ENCODE measurements at places on chromosomes 6 and 20. TPM values are rescaled to one million over a fixed set of nuclear protein-coding genes. Genes with fewer than 3 reads are reported as not detected.

- peaks cover 2% of the 10 kb centered on the region for H3K27me3 ChIP-seq
- no peak overlapping the region for H3K4me3 ChIP-seq
- H3K27ac ChIP-seq: no peak overlapping the region
- DNase-seq: no peak
These were observed 90.4 kb downstream of the SLC2A10 start for GRCh38 chr20:46799781-46800408.

DNA sequence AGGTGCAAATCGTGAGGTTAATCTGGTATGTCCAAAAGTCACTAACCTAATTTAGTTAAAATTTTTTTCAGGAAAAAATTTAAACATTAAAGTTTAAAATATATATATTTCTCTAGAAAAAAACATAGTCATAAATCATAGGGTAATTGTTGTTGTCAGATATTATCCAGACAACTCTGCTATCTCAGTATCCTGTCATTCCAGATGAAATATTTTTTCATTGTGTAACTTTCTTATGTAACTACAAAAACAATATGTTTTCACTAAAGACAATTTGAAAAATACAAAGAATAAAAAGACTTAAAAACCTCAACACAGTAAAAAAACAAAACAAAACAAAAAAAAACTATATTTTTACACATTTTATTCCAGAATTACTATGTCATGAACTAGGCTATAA, 57.6 kb downstream of the TENT5A start:
- no peak overlapping the region for H3K27ac ChIP-seq
- H3K27me3 ChIP-seq: no peaks in the 10 kb centered on the region
- H3K36me3 ChIP-seq: no peaks in the 10 kb centered on the region
- no peak overlapping the region for H3K4me3 ChIP-seq
- H3K4me1 ChIP-seq: peaks cover 12% of the 10 kb centered on the region

GRCh38 chr20:6599876-6600735, 167.4 kb upstream of the BMP2 start:
- no peaks in the 10 kb centered on the region for H3K36me3 ChIP-seq
- H3K27me3 ChIP-seq: no peaks in the 10 kb centered on the region
- DNase-seq: no peak
- H3K27ac ChIP-seq: no peak overlapping the region
- H3K4me3 ChIP-seq: no peak overlapping the region

- no peak for DNase-seq
- no peak overlapping the region for H3K27ac ChIP-seq
- no peaks in the 10 kb centered on the region for H3K4me1 ChIP-seq
- H3K27me3 ChIP-seq: no peaks in the 10 kb centered on the region
- no peak overlapping the region for H3K4me3 ChIP-seq
These were observed 253.2 kb downstream of the MEI4 start for GRCh38 chr6:77906070-77906469.

DNA sequence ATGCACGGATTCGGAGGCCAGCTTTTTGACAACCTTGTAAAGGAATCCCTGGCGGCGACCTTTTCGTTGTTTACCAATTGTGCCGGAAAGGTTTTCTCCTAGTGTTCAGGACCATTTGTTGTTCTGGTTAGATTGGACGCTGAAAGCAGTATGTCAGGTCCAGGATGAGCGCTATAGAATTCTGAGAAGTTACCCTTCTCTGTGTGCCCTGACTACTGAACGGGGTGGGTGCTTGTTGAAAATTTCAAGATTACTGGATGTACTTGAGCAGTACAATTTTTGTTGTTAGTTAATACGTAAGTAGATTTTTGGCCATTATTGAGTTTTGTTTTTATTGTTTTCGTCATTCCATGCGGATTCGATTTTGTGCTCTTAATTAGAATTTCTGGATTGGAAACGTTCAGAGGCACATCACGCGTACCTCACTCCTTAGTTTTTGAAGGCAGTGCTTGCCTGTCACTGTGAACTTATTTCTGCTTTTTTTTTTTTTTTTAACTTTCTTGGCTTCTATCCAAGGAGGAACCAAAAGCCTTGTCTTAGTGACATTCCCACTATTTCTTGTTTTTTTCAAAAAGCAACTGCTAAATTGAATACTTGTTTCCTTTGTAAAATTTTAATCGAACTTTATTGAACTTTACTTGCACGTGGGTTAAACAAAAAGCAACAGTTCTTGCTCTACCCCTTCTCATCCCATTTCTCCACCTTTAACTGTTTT, 898 bp downstream of the XRN2 start:
- no peaks in the 10 kb centered on the region for H3K27me3 ChIP-seq
- H3K36me3 ChIP-seq: peaks cover 9% of the 10 kb centered on the region
- peaks cover 13% of the 10 kb centered on the region for H3K4me1 ChIP-seq
- DNase-seq: no peak
- peak overlapping the region; percentile 98 for H3K27ac ChIP-seq

GRCh38 chr6:107943626-107944439, 14.2 kb downstream of the SEC63 start:
- no peak overlapping the region for H3K27ac ChIP-seq
- H3K4me1 ChIP-seq: peaks cover 3% of the 10 kb centered on the region
- no peak for DNase-seq
- H3K4me3 ChIP-seq: no peak overlapping the region
- no peaks in the 10 kb centered on the region for H3K27me3 ChIP-seq

DNA sequence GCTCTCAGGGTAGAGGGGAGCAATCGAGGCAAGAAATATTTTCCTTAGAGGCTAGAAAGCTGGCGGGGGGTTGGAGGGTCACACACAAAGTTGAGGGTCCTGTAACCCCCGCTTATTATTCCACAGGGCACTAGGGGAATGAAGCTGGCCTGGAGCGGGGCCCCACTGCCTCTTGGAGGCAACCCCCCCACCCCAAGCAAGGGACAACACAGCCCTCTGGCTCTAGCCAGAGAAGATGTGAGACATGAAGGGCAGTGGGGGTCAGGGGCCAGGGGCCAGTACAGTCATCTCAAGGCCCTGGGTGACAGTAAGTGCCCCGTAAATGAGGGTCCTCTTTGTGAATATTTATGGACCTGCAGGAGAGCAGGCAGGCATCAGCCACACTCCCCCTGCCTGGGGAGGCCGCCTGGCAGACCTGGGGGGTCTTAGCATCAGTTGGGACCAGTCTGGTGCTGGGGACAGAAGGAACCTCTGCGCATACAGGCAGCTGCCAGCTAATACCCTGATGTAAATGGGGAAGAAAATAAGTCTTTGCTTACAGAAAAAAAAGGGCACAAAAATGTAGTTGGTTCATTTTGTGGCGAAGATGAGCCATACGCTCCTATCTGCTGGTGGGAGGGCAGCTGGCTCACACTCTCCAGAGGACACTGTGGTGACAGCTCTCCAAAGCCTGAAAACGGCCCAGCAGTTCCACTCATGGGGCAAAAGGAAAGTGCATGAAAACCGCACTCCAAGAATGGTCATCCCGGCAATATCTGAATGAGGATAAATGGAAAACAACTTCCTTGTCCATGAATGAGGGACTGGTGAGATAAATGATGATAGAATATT, 21.9 kb downstream of the SPATA2 start:
- no peak for DNase-seq
- no peak overlapping the region for H3K27ac ChIP-seq
- no peaks in the 10 kb centered on the region for H3K36me3 ChIP-seq
- H3K4me1 ChIP-seq: peaks cover 6% of the 10 kb centered on the region

GRCh38 chr6:18352842-18353241, 34.3 kb upstream of the RNF144B start:
- no peak for DNase-seq
- H3K36me3 ChIP-seq: no peaks in the 10 kb centered on the region
- H3K27ac ChIP-seq: no peak overlapping the region
- no peak overlapping the region for H3K4me3 ChIP-seq
- H3K4me1 ChIP-seq: peaks cover 16% of the 10 kb centered on the region

DNA sequence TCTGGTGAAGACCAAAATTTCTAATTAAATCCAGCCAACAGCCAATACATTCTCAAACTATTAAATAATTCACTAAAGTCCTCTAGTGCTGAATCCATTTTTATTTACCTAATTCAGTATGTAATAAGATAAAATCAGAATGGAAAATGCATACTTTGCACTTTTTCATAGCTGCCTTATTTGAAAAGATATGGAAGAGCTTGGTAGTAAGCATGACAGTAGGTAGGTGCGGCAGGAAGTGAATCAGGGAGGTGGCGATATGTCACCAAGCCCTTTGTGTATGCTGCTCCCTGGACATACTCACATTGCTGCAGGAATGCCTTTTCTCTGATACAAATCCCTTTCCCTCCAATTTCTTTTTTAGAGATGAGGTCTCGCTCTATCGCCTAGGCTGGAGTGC, 10.2 kb upstream of the TGM3 start:
- no peaks in the 10 kb centered on the region for H3K4me1 ChIP-seq
- no peak overlapping the region for H3K4me3 ChIP-seq
- no peak overlapping the region for H3K27ac ChIP-seq
- H3K36me3 ChIP-seq: no peaks in the 10 kb centered on the region

GRCh38 chr6:17865243-17865642, 122.2 kb downstream of the KIF13A start:
- H3K27ac ChIP-seq: peak overlapping the region; percentile 86
- no peaks in the 10 kb centered on the region for H3K36me3 ChIP-seq
- peaks cover 58% of the 10 kb centered on the region for H3K4me1 ChIP-seq

DNA sequence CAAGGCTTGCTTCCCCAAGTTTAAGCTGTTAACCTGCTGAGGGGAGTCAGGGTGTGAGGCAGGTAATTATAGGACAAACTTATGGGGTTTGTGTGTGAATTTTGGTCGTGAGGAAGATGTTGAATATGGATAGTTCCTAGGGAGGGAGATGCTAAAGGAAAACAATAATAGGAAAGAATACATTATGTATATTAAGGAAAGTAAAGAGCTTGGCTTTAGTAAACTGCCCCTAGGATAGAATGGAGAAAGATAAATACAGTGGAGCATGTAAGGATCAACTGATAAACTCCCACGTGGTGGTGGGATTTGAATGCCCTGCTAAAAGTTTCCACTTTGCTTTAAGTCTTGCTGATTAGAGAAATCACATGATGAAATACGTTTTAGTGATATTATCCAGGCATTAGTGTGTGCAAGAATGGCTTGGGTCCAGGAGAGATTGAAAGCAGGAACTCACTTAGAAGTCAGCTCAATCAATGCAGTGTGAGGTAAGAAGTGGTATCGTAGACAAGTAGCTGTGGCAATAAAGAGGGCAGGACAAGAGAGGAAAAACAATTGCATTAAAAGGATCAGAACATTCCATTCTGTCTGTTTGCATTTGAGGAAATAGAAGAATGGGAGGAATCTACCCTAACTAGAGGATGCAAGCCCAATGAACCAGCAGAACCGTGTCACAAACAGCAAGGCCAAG, 52.5 kb downstream of the RPS12 start:
- H3K27me3 ChIP-seq: no peaks in the 10 kb centered on the region
- no peaks in the 10 kb centered on the region for H3K4me1 ChIP-seq
- DNase-seq: no peak
- H3K36me3 ChIP-seq: no peaks in the 10 kb centered on the region
- no peak overlapping the region for H3K27ac ChIP-seq

DNA sequence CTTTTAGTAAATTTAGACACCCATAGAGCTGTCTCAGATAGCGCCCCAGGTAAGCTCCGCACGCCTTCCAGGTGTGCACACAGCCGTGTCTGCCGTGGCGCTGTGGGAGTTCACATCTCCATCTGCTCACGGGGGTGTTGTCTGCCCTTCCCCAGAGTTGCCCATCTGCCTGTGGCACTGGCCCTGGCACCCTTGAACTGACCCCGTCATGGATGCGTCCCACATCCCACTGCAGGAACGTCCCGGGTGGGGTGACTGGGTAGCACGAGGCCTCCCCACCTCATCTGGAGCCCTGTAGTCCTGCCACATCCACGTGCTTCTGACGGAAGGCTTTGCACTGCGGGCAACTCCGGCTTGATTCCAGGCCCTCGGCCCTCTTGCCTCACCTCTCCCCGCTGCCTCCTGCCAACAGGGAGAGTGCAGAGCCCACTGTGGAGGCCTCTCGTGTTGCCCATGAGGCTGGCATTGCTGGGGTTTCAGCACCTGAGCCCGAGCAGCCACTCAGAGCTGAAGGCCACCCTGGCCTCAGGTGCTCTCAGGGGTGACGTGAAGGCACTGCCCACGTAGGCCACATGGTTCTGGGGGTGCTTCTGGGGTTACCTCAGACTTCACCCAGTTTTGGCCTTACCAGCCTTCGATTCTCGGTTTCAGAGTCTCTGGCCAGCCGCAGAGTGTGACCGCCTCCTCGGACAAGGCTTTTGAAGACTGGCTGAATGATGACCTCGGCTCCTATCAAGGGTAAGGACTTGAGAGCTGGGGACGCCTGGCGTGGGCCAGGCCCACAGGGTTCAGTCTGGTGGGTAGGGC, 5.1 kb downstream of the ARFGAP1 start:
- no peak for DNase-seq
- peaks cover 72% of the 10 kb centered on the region for H3K36me3 ChIP-seq
- H3K4me1 ChIP-seq: peaks cover 15% of the 10 kb centered on the region
- no peak overlapping the region for H3K4me3 ChIP-seq
- H3K27ac ChIP-seq: no peak overlapping the region
- H3K27me3 ChIP-seq: no peaks in the 10 kb centered on the region

DNA sequence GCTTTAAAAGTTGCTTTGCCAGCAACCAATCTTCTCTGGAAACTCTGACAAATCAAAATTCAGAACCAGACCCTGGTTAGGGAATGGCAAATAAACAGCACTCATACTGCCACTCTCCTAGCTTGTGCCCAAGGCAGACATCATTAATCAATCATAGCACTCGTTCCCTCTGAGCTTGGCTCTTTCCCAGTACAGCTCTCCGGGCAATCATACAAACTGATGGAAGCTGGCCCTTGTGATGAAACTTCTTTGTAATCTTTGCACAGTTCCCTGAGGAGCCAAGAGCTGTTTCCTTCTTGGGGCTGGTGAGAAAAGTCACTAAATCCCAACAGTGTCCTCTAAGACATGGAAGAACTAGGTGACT, 34.7 kb downstream of the KIAA1755 start:
- H3K27me3 ChIP-seq: no peaks in the 10 kb centered on the region
- no peak for DNase-seq
- H3K36me3 ChIP-seq: no peaks in the 10 kb centered on the region
- no peak overlapping the region for H3K4me3 ChIP-seq

DNA sequence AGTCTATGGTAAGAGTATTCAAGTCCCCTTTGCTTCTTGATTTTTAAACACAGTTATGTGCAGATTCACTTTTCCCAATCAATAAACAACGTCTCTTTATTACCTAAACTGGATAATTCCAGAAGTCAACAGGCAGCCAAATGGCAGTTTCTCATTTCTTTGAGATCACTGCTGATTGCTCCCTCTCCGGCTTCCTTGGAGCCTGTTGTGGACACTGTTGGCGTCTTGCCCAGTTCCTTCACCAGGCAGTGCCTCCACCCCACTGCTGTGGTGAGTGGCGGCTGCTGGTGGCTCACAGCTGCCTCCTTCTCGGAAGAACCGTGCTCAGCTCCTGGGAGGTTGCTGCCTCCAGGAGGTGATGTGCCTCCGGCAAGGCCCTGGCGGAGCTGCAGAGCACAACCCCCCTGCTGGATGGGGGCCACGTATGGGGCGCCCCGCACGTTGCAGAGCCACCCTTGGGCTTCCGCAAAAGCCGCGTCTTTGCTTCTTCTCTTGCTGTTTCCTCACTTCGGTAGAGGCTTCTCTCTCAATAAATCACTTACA, 105.1 kb upstream of the CNKSR3 start:
- H3K4me1 ChIP-seq: no peaks in the 10 kb centered on the region
- no peaks in the 10 kb centered on the region for H3K27me3 ChIP-seq
- H3K4me3 ChIP-seq: no peak overlapping the region
- DNase-seq: peak; percentile 60

- no peak overlapping the region for H3K4me3 ChIP-seq
- H3K27me3 ChIP-seq: no peaks in the 10 kb centered on the region
- H3K36me3 ChIP-seq: peaks cover 8% of the 10 kb centered on the region
- no peak overlapping the region for H3K27ac ChIP-seq
These were observed 19.9 kb downstream of the SRSF6 start for GRCh38 chr20:43477619-43478018.

Gene SEMG1
- total RNA-seq: not detected

Gene TMEM74B
- total RNA-seq: 0.90 TPM

Gene DZANK1
- 0.40 TPM for total RNA-seq

Gene LRFN2
- not detected for total RNA-seq

Gene OPRM1
- total RNA-seq: not detected

Gene CAP2
- total RNA-seq: 390 TPM

Gene RBM24
- 229 TPM for total RNA-seq

Gene IBTK
- 42.8 TPM for total RNA-seq

Gene CCM2L
- total RNA-seq: 7.3 TPM

Measured in psoas muscle (tissue), 8 donors.